Memory B cell (primary cell): ENCODE measurements at places on chromosomes 2 and 18.

- DNase-seq = no peak
These were observed 418.6 kb downstream of the GALR1 start for GRCh38 chr18:77668219-77668618.

DNA sequence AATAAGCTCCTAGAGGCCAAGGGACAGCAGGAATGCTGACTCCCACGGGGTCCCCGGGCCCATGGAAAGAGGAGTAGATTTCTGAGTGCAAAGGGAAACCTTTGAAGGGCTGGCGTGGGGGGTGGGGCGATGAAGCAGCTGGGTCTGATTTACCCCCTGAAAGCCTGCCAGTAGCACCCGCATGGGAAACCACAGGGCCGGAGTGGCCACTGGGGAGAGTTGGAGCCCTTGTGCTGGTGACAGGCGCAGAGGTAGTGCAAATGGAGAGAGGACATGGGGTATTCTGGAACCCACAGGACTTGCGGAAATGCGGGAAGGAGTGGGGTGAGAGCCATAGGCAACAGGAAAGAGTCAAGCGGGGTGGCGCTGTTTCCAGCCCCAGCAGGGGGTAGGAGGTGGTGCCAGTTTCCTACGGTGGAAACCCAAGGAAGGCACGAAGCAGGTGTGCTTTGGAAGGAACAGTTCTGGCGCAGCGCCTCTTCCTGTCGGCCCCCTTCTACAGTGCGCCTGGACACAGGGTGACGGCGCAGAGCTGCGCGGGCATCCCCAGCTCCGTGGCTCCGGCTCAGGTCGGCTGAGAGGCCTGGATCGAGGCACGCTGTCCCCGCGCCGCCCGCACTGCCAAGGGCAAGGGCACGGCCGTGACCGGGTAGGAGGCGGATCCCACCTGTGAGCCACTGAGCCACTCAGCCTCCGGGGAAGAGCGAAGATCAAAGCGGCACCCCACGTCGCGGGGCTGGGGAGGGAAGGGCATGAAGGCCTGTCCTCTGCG, 149.0 kb upstream of the GLI2 start:
- DNase-seq = no peak

DNA sequence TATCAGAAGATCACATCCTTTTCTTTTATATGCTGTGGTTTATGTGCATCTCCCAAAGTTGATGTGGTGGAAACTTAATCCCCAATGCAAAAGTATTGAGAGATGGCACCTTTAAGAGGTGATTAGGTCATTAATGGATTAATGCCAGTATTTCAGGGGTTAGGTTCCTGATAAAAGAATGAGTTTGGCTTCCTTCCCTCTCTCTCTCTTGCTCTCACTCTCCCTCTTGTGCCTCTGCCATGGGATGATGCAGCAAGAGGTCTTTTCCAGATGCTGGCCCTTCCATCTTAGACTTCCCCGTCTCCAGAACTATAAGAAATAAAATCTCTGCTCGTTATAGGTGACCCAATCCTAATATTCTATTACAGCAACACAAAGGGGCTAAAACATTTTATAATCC, 85.0 kb downstream of the TTC27 start:
- DNase-seq = no peak

GRCh38 chr2:47236503-47237215, 81.6 kb upstream of the STPG4 start:
- no peak for DNase-seq
